Pons (tissue), 1 donor: ENCODE measurements at places on chromosomes 4 and X.

DNA sequence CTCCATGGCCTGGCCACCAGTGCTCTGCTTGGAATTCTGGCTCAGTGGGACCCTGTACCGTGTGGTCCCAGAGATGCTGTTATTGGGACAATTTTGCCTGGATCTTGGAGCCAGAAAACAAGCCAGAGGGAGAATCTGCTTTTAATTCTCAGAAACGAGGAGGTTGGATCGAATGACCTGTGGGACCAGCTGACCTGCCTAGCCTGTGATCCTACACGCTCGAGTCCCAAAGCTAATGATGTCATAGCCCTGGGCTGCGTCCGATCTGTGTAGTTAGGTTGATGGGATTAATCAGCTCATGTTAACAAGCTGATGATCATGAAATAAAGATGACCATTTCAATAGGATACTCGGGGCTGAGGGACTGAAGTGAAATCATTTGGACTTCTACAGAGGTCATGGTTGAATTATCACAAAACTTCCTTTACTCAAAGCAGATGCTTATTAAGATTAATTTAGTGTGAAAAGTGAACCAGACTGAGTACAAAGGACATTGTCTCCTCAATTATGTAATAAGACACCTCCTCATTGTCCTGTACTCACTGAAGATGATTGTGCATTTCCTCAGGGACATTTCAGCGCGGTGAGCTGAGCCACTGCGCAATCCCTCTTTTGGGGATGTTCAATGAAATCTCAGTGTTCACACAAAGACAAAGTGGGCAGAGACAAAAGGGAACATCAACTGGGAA, 51.9 kb upstream of the STX18 start:
- no peak for DNase-seq

DNA sequence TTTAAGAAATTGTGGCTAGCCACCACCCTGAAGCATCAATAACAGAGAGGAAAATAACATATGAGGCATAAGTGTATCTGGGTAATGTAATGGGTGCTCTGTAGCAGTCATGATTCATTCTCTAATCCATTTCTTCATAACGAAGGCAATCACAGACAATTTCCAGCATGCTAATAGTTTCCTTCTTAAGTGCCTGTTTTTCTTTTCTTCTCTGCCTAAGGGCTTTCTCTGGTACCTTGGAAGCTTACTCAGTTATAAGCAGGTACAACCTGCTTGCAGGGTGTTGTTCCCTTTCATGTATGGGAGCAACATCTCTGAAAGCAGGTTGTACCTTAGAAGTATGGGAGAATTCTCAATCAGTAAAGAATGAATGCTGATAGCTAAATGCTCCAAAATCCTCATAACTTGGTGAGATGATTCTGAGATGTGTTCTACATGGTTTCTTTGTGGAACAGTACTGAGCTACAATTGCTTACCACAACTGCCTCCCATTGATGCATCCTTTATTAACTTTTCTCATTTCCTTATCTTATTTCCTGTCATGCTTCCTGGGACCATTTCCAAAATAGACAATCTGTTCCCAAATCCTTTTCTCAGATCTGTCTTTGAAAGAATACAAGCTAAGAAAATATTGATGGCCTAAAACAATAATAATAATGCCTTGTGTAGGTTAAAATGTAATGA, 247.6 kb downstream of the PAPSS1 start:
- no peak for DNase-seq

DNA sequence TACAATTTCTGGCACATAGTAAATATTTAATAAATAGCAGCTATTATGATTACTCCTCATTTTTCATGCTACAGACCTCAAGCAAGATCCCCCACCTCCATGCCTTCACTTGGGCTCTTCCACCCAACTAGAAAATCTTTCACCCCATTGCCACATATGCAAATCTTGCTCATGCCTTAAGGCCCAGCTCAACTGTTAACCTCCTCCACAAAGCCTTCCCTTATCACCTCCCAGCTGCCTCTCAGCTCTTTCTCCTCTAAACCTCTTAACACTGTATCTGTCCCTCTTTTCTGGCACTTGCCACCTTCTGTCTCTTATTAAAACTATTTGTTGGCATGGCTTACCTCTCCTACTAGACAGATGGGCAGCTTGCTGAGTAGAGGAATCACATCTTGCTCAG, 51.5 kb downstream of the PJA1 start:
- DNase-seq = no peak

GRCh38 chrX:137427816-137428215, 138.1 kb upstream of the ZIC3 start:
- DNase-seq = no peak

GRCh38 chr4:823761-824460, 2.0 kb downstream of the CPLX1 start:
- DNase-seq = no peak

- DNase-seq = no peak
These were observed 83.7 kb downstream of the DHRSX start for GRCh38 chrX:2416851-2417604.

- DNase-seq = no peak
These were observed 369.7 kb downstream of the BCOR start for GRCh38 chrX:39728025-39728424.

GRCh38 chr4:131119661-131120060, 2023.7 kb downstream of the C4orf33 start:
- DNase-seq = no peak

DNA sequence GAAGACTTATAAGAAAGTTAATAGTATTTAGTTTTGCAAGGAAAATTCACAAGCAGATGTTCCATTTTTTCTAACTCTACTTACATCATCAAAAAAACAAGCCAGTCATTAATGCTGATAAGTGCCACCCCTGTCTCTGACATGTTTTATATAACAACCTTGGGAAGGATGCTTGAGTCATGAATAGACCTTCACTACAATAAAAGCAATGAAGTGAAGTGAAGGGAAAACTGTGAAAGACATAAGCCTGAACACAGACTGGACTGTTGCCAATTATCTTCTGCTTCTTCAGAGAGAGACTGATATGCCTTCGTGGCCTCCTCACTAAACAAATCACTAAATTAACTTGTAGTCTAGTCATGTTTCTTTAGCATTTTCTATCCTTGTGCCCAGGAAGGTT, 353.2 kb downstream of the PDHA2 start:
- no peak for DNase-seq

DNA sequence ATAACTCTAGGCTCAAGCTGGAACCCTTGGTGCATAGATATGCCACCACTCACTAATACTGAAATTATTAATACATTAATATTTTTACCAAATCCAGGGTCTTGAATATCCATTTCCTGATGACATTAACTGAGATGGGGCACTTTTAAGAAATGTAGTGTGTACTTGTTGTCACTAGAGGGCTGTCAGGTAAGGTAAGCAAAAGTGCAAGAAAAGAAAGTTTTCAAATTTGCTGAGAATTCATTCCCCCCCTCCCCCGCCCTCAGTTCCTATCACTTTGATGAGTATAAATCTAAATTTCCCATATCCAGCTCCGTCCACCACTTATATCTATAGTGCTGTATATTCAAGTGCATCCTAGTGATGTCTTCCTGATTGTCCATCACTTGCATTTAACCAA, 20.5 kb upstream of the WDR44 start:
- DNase-seq = no peak

DNA sequence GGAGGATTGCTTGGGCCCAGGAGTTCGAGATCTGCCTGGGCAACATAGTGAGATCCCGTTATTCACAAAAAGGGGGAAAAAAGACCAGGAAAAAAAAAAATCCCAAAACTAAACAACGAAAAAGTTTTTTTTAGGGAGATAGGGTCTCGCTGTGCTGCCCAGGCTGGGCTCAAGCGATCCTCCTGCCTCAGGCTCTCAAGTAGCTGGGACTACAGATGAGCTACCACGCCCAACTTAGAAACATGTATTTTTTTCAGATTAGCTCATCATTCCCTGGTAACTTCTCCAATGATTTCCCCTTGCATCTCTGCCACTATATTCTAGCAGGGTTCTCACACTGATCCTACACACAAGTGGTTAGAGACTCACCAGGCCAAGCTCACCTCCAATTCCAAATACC, 24.4 kb upstream of the IRAK1 start:
- DNase-seq = no peak

DNA sequence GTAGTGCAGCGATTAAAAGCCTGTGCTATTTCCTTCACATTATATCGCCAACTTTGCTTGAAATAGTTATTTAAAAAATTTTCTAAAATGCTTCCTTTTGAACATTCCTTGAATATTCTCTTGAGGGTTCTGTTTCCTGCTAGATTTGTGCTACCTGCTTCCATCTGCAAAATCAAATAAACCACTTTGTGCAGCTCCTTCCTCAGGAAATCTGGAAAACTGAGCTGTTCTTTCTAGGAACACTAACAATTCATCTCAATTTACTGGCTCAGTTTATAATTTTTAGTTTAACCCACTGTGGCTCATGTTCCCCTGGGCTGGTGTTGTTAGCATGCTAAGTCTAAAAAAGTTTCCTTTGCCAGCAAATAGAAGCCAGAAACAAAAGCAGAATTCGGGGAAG, 88.1 kb upstream of the LCORL start:
- DNase-seq = no peak

- peak; percentile 62 for DNase-seq
These were observed 31.6 kb downstream of the SLC10A7 start for GRCh38 chr4:146490106-146490505.

GRCh38 chr4:81737865-81738559, 266.3 kb upstream of the RASGEF1B start:
- no peak for DNase-seq

DNA sequence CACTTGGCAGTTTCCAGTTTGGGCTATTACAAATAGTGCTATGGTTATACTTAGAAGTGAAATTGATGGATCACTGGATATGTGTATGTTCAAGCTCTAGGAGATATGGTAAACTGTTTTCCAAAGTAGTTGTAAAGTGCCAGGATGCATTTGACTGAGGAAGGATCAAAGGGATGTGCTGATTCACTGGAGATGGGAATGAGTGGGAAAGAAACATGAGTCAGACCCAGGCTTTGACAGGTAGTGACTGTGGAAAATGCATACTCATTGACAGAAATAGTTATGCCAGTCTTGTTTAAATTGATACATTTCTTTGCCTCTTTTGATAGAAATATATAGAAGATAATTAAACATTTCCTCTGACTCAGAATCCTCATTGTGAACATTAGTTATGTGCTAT, 77.9 kb downstream of the CEP135 start:
- DNase-seq = no peak

- DNase-seq = no peak
These were observed 34.0 kb upstream of the FMR1 start for GRCh38 chrX:147877726-147878125.

- no peak for DNase-seq
These were observed 81.4 kb upstream of the ACSL1 start for GRCh38 chr4:184907216-184907615.

- DNase-seq = no peak
These were observed 745.9 kb downstream of the RPA4 start for GRCh38 chrX:97629597-97629985.

- DNase-seq = no peak
These were observed 37.9 kb downstream of the ARHGEF6 start for GRCh38 chrX:136742721-136743379.

GRCh38 chr4:2807571-2807970, 14.7 kb downstream of the SH3BP2 start:
- no peak for DNase-seq

GRCh38 chrX:112746812-112747595, 67.3 kb upstream of the LHFPL1 start:
- DNase-seq = peak; percentile 9

DNA sequence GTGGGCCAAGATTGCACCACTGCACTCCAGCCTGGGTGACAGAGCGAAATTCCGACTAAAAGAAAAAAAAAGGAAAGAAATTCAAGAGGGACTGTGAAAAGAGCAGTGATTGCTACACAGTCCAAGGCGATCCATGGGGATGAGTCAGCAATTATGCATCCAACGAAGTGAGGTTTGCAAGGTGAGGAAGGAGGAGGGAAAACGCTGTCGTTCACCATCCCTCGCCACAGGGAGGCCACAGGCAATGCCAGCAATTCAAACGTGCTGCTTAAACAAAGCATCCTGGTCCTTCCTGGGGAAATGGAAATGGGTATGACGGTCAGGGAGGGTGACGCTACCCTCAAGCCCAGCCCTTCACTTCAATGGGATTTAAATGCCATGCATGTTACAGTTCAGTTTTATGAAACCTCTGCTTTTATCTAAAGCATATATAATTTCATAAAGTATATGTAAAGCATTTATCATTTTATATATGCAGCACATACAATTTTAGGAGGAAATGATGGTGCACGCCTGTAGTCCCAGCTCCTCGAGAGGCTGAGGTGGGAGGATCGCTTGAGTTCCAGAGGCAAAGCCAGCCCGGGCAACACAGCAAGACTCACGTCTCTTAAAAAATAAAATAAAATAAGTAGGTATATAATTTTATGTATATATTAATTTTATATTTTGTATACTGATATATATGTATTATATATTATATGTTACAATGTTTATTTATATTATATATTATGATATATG, 108.7 kb downstream of the DHRSX start:
- no peak for DNase-seq

DNA sequence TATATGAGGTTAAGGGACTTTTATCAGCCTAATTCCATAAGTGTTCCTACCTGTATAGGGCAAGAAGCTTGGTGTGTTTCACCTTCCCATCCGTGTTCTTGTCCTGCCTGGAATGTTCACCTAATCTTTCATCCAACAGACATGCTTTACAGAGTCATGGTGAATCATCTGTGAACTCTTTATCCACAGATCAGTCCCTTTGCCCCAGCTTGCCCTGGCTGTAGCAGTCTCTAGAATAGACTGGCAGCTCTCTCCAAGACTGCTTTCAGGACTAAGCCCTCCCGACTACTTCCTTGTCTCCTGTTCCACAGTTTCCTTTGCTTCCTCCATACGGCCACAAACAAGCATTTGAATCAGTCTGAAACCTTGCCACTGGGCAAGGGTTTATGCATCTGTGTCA, 177.9 kb upstream of the IL15 start:
- DNase-seq = no peak

- DNase-seq = no peak
These were observed 307.5 kb downstream of the DHRSX start for GRCh38 chrX:2193273-2193592.

GRCh38 chr4:110586131-110586850, 36.6 kb downstream of the PITX2 start:
- peak; percentile 34 for DNase-seq

- DNase-seq = no peak
These were observed 315.9 kb downstream of the ANK2 start for GRCh38 chr4:113365377-113365776.

GRCh38 chrX:104310657-104311254, 56.0 kb upstream of the ESX1 start:
- peak; percentile 1 for DNase-seq

- DNase-seq = no peak
These were observed 169.4 kb downstream of the SLIT2 start for GRCh38 chr4:20420916-20421602.

DNA sequence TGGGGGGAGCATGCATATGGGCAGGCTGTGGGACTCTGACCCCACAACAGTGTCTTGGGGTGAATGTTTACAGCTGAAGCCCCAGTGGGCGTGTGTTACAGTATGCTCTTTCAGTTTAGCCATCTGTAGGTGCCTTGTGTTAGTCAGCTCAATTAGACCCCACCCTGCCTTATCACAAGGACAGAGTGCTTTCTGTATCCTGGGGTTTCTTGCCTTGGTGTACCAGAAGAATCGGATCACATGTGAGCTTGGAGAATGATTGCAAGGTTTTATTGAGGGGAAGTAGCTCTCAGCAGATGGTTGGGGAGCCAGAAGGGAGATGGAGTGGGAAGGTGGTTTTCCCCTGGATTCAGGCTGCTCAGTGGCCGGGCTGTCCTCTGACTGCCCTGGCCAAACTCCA, 27.3 kb downstream of the SH3BGRL start:
- no peak for DNase-seq

- DNase-seq = no peak
These were observed 214.0 kb upstream of the SLIT2 start for GRCh38 chr4:20037745-20038144.

- no peak for DNase-seq
These were observed 603 bp downstream of the MAD2L1 start for GRCh38 chr4:120065974-120066516.
